Fibroblast of lung (primary cell): ENCODE measurements at places on chromosomes 1 and 21.
A peak's percentile ranks its signal among the peaks of the same experiment; 100 is the strongest.

DNA sequence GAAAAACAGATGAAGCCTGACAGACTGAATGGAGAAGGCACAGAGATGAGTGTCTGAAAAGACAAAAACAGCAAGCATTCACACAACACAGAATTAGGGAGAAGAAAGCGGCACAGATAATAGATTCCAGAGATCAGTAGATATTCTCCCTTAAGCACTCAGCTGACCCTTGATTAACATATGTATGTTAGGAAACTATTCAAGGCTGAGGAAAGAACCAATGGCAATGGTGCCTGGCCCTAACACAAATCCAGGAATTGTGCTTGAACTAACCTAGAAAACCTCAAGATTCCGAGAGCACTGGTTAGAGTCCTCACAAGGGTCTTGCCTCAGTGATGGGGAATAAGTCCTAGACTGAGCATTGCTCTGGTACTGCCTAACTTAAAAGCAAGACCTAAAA is 30.9 kb downstream of the KCNT2 start:
- no peak for DNase-seq

GRCh38 chr1:152036267-152037216 is at the start of gene S100A11:
Gene S100A11, minus strand, starts transcription at chr1:152037004. Its CDS starts 89 bp downstream, at chr1:152036915.
- peak; percentile 82 for DNase-seq

GRCh38 chr1:234544087-234544579 is 65.2 kb upstream of the TARBP1 start:
- peak; percentile 98 for DNase-seq

DNA sequence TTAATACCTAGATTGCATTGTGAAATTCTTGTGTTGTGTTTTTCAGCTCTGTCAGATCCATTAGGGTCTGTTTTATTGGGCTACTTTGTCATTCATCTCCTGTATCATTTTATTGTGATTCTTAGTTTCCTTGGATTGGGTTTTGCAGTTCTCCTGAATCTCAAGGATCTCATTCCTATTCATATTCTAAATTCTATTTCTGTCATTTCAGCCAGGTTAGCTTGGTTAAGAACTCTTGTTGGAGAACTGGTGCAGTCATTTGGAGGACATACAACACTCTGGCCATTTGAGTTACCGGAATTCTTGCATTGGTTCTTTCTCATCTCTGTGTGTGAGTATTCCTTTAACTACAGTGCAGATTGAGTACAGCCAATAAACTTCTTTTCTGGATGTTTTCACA is 159.6 kb downstream of the FAM78B start:
- no peak for DNase-seq

- no peak for DNase-seq
These were observed 5.4 kb downstream of the CD2 start for GRCh38 chr1:116759636-116760035.

DNA sequence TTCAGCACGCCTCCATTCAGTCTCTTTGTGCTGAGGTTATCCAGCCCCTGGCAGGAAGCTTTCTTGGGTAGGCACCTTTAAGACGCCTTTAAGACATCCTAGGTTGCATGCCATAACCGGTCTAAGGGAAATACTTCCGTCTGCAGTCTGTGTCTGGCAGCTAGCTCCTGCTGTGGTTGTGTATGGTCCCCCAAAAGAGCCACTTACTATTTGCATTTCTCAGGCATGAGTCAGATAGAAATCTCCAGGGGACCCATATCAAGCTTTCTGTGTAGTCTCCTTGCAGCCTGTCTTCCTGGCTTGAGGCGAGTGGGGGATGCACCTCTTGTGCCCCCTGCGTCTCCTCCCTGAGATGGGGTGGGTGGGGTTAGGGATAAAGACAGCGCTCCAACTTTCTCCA is 10.0 kb upstream of the RYR2 start:
- no peak for DNase-seq

DNA sequence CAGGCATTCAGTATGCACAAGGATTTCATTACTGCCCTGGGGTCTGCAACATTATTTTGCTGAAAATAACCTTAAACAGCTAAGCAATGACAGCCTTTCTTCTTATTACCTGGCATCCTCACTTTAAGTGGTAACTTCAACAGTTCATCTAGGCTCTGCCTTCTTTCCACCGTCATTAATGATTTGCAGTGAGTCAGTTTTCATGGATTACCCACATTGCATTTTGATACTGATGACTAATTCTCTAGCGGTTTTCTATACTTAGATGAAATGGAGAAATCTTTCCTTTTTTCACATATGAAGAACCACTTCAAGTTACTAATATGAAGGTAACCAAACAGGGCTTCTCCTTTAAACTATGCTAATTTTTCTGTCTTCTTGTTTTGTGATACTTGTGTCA is 226.9 kb upstream of the TMPRSS15 start:
- no peak for DNase-seq

GRCh38 chr1:60257531-60257930 is 184.0 kb upstream of the C1orf87 start:
- no peak for DNase-seq

DNA sequence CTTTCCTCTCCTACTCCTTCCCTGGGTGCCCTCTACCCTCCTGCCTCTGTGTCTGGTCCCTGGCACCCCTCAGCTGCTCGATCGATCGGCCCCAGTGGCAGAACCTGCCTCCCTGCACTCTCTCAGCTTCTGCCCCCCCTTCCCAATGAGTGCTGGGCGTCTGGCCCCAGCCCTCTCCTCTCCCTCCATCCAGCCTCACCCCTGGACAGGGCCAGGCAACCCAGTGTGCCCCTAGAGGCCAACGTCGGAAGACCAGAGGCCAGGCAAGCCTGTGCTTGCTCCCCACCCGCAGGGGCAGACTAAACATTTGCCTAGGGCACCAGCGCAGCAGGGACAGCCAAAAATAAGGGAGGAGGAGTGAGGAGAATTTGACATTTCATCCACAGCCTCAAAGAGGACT is 43.5 kb downstream of the LGR6 start:
- peak; percentile 22 for DNase-seq

DNA sequence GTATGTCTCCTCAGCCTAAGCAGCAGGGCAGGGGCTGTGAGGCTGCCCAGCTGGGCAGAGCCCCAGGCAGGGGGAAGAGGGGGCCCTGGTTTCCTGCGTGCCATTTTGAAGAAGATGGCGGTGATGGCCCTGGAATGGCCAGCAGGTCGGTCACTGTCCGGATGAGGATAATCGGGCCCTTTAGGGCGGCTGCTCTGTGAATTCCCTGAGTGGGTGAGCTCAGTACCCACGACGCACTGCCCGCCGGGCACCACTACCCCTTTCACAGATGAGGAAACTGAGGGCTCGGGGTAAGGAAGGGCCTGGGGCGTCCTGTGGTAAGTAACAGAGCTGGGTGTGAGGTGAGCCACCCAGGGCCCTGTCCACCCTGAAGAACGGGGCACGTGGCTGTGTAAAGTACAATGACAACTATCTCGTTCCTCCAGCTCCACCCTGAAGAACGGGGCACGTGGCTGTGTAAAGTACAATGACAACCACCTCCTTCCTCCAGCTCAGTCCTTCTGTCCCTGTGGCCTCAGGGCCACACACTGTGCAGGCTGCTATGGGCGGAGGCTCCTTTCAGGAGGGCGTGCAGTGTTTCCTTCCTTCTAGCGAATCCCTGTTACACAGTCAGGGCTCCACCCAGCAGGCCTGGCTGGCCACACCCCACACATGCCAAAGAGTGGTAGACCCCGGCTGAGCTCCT is 23.2 kb downstream of the ITGB2 start:
- no peak for DNase-seq

GRCh38 chr1:69077198-69077597 is 490.5 kb upstream of the LRRC7 start:
- no peak for DNase-seq

- no peak for DNase-seq
These were observed 22.7 kb upstream of the ARF1 start for GRCh38 chr1:228059634-228060457.

DNA sequence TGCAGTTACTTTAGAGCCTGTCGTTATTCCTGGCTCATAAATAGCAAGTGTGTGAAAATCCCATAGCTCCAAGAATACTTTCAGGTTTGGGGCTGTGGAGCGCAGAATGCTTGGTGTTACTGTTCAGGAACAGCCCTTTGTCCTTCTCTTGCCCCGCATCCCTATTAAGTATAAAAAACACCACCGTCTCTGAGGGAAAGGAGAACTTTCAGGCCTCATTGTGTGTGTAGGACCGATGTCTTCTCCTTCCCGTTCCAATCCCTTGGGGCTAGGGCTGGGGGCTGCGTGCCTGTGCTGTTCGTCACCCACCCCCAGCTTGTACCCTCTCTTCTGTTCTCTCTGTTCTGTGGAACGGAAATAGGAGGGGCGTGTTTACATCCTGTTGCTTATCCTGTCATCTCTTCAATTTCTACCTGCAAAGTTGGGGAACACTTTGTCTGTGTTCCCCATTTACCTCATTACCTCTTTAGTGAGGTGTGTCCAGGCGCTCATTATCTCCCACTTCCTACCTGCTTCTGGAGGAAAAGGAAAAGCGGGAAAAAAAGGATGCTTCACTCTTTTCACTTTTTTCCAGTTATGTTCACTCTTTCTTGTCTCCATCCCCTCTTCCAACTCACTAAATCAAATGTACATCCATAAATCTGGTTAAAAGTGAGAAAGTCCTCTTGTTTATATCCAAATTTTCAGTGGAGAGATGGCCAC is 788 bp upstream of the TXNIP start:
- peak; percentile 38 for DNase-seq

- no peak for DNase-seq
These were observed 46.4 kb downstream of the AJAP1 start for GRCh38 chr1:4700801-4701200.

DNA sequence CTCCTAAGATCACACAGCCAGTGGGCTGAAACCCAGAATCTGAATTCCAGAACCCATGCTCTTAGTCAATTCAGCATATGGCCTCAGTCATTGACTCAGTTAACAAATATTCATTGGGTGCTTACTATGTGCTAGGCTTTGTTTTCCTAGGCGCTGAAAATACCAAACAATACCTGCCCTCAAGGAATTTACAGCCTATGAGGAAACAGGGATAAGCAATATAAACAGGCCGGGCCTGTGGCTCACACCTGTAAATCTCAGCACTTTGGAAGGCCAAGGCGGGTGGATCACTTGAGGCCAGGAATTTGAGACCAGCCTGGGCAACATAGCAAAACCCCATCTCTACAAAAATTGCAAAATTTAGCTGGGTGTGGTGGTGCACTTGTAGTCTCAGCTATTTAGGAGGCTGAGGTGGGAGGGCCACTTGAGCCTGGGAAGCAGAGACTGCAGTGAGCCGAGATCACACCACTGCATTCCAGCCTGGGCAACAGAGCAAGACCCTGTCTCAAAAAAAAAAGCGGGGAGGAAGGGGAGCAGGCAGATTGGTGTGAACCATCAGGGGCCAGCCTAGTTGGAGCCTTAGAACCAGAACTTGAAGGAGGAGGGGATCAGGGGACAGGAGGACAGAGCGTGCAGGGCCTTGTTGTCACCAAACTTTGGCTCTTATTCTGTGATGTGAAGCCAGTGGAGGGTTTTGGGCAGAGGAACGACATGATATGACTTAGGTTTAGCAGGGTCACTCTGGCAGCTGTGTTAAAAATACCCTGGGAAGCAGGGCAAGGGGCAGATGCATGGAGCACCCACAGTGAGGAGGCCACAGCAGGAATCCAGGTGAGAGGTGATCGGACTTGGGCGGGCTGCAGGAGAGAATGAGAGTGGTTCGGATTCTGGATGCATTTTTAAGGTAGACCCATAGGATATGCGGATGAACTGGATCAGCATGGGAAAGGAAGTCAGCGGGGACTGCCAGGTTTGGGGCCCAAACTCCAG is 5.8 kb downstream of the TINAGL1 start:
- no peak for DNase-seq

DNA sequence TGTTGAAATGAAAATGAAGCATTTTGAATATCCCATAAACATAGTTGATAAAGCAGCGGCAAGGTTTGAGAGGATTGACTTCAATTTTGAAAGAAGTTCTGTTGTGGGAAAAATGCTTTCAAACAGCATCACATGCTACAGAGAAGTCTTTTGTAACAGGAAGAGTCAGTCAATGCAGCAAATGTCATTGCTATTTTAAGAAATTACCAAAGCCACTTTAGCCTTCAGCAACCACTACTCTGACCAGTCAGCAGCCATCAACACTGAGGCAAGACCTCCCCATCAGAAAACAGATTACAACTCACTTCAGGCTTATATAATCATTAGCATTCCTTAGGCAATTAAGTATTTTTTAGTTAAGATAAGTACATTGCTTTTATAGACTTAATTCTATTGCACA is 33.8 kb upstream of the FCRL3 start:
- DNase-seq: no peak

DNA sequence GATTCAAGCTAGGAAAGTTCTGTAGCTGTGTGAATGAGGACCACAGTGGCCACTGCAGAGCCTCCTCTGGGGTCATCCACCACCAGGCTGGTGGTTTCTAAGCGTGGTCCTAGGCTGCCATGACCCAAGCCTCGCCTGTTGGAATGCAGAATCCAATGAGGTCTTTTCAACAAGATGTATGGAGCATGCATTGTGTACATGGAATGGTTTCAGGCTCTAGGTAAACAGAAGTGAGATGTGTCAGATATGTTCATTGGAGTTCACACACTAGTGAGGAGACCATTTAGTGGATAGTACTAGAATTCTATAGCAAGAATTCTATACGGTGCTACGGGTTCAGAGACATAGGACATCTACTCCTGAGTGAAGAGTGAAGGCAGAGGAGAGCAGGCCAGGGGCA is 10.7 kb downstream of the RNU5D-1 start:
- no peak for DNase-seq

DNA sequence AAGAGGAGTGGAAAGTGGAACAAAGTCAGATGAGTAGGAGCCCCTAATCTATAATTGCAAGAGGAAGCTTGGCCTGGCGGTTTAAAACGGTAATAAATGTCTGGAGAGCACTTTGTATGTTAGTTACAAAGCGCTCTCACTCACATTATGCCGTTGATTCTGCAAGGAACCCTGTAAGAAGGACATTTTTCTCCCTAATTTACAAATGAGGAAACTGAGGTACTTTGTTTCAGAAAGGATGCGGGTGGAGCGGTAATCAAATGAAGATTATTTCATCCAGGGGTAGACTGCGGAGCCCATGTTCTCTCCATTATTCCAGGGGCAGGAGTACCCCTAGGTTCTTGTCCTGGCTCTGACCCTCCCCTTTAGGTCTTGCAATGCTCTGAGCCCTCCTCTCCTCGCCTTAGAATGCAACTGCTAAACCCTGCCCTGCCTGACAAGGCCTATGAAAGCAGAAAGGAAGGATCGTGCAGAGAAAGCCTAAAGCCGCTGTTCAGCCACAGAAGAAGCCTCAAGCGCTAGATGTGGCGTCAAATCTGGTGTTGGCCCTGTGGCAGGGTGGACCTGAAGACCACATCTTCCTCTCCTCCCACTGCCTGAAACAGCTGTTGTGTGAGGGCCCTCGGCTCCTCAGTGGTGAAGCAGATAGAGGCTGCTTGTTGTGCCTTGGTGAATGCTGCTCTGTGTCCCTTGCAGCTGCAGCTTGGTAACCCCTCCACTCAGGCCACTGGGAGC is 588 bp upstream of the PACC1 start:
- no peak for DNase-seq
